ENCODE measurements at places on chromosomes 4 and X.

DNA sequence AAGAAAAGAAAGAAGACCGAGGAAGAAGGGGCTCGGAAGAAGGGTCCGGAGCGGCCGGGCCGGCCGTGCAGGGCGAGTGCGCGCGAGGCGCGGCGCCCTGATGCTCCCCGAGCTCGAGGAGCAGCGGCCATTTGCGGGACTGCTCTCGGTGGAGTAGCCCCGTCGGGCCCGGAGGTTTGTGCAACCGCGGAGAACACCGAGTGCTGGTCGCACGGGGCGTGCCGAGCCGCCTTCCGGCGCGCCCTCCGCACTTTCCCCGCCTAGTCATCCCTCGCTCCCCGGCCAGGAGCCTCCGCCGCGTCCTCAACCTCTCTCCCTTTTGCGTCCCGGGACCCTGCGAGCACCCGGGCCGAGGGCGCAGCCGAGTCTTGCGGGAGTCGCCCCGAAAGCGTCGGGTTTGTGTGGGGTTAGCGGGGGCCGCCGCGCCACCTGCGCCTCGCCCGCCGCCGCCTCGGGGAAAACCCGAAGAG lies 127.4 kb downstream of the LAS1L start:
- no peak for DNase-seq

- no peak for DNase-seq
These were observed 11.9 kb upstream of the ADD1 start for GRCh38 chr4:2831611-2832308.

DNA sequence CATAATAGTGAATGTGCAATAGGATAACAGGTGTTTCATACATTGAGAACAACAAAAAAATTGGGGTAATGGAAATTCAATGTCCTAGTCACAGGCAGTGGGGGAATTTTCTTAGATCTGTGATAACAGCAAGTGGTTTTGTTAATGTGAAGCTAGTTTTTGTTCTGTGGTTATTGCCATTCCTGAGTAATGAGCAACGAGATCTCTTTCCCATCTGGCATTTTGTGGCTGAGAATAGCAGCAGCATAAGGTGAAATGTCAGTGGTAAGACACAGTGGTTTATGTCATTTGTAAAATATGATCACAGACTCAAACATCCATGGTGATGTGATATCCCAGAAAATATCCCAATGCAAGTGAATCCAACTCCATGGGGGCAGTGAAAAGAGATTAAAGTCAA lies 497.5 kb downstream of the KCNIP4 start:
- DNase-seq: no peak

DNA sequence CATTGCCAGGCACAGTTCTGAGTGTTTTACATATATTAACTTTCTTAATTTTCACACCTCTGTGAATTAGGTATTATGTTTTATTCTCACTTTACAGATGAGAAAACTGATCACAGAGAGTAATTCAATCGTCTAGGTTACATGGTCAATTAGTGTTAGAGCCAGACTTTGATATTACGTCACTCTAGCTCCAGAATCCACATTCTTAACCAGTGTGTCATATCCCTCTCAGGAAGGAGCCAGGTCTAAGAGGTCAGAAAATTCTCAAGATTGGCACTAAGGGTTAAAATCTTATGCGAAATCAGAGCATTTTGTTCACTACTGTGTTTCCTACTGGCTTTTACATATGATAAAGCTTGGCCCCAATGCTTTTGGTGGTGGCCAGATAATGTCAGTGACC lies 7.4 kb downstream of the DMP1 start:
- no peak for DNase-seq

GRCh38 chr4:17701138-17701839 lies 80.1 kb downstream of the FAM184B start:
- no peak for DNase-seq

GRCh38 chr4:169107528-169107927 lies 97.5 kb upstream of the CBR4 start:
- no peak for DNase-seq

DNA sequence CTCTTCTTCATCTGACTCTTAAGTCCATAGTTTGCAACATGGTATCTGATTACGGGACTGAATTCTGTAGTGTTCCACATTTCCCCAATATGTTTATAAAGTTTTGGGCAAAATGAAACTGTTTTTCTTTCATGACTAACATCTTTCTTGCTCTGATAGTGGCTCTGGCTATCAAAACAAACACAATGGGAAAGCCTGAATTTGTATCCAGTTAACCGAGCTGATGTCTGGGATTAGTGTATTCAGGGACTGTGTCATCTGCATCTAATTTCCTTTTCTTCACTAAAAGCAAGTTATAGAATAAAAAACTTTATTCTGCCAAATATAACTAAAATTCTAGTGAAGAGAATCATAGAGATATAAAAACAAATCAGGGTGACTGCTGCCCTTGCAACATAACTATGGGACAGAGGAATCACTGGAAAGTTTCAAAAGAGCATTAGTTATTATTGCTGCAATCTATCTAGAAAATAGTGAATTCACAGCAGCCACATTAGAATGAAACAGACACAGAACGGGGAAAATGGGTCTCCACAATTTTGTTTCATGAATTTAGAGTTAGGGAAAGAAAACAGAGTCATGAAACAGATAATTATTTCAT lies 61.3 kb downstream of the ANTXR2 start:
- no peak for DNase-seq

DNA sequence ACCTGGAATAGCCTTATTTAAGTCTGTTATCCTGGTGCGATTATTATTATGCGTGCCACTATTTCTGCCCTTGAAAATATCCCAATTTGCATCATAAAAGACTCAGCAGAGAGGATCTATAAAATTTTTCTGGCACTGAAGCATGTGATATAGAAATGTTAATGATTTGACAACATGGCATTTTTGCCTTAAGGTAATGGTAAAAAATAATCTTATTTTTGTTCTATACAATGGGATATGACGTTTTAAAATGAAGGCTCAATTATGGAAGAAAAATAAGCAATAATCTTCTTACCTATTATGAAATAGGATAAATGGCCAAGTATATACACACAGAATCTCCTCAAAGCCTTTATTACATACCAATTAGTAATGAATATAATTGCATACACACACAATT lies 113.5 kb downstream of the PDGFC start:
- DNase-seq: no peak

- DNase-seq: no peak
These were observed 19.9 kb upstream of the MXD4 start for GRCh38 chr4:2281575-2282343.

GRCh38 chr4:105634402-105635080 lies 73.9 kb downstream of the INTS12 start:
- no peak for DNase-seq

DNA sequence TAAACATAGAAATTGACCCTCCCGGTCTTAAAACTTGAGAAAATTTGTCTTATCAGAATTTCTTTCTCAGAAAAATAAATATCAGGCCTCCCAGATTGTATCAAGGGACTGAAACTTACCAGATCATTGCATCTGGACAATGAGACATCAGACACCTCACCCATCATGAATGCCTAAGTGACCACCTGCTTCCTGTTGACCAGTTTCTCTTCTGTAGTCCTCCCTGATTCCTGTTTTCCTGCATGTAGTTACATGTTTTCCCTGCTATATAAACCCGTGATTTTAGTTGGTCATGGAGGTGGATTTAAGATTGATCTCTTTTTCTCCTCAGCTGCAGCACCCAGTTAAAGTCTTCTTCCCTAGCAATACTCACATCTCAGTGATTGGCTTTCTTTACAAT lies 548.1 kb downstream of the PPP4R3C start:
- DNase-seq: no peak

- no peak for DNase-seq
These were observed 31.5 kb upstream of the ELF2 start for GRCh38 chr4:139208404-139208945.

DNA sequence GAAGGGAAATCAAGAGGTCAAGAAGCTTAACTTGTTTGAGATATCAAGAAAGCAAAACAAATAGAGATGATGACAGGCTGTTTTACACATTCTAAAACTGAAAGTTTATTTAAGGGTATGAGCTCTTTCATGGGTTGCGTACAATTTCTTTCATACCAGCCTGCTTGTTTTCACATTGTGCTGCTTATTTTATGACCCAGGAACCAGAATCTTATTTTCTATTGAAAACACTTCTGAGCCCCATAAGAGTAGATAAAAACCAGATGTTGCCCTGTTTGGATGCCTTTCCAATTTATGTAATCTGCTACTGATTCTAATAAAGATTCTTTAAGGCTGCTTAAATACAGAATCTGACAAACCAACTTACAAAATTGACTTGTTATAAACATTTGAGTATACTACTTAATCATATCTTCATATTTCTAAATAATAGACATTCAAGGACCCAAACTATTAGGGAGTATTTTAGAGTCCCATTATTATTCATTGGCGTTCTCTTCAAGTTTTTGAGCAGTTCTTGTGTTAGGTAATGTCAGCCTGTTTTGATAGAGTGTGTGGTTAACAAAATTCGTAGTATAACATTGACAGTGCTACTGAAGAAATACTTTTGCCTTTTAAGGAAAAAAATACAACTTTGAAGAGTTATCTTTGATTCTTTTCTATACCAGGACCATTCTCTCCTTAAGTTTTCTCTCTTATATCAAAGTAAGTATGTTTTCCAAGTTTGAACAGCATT lies 74.4 kb downstream of the PDLIM5 start:
- DNase-seq: no peak

GRCh38 chrX:113974881-113975280 lies 609.0 kb upstream of the HTR2C start:
- no peak for DNase-seq

DNA sequence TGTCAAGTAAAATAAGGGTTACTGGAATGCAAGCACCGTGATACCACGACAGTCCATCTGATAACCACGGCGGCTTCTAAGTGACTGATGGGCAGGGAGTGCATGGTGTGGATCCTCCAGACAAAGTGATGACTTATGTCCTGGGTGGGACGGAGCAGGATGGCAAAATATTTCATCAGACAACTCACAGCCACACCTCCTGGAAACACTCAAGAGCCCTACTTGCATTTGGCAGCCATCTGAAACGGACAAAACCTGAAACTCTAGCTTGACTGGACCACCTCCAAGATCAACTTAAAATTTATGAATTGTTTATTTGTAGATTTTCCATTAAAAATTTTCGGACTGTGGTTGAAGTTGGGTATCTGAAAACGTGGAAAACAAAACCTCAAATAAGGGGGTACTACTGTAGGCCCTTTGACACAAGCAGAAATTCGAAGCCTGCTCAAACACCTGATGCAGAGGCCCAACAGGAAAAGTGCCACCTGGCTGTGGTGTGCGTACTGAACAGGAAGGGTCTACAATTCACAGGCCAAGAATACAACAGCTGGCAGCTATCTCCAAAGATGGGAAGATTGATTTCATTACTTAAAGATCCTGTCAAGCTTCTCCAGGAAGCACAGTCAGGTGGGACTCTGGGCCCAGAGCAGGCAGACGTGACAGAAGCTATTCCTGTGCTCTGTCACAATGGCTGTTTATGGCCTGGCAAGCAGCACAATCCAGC lies 26.0 kb downstream of the LRIT3 start:
- no peak for DNase-seq

- no peak for DNase-seq
These were observed 61.9 kb upstream of the PAGE4 start for GRCh38 chrX:49767236-49767635.

DNA sequence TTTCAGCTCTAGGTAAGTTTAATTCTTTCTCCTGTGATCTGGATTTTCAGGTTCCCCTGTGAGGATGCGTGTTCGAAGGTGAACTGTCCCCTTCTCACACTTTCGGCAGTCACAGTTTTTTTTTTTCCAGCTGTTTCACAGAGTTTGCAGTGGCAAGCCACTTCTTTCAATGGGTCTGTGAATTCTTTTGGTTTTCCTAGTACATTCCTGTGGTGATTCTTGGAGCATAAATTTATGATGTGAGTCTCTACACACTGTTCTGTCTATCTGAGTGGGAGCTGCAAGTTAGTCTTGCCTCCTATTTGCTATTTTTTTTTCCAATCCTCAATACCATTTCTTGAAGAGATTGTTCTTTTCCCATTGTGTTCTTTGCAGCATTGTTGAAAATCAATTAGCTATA lies 595.5 kb downstream of the RAPGEF2 start:
- DNase-seq: no peak

- no peak for DNase-seq
These were observed 108.4 kb downstream of the GUCY2F start for GRCh38 chrX:109373468-109373867.

DNA sequence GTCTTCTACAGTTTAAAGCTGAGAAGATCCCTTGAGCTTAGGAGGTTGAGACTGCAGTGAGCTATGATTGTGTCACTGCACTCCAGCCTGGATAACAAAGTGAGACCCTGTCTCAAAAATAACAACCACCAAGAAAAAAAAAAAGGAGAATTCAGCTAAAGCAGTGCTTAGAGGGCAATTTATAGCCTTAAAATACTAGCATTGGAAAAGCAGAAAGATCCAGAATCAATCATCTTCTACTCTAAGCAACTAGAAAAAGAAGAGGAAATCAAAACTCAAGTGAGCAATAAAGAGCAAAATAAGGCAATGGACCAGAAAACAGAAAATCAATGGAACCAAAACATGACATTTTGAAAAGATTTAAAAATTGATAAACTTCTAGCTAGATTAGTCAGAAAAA lies 639 bp upstream of the PI4K2B start:
- DNase-seq: no peak

GRCh38 chrX:23660766-23661132 lies 6.5 kb upstream of the PRDX4 start:
- no peak for DNase-seq

DNA sequence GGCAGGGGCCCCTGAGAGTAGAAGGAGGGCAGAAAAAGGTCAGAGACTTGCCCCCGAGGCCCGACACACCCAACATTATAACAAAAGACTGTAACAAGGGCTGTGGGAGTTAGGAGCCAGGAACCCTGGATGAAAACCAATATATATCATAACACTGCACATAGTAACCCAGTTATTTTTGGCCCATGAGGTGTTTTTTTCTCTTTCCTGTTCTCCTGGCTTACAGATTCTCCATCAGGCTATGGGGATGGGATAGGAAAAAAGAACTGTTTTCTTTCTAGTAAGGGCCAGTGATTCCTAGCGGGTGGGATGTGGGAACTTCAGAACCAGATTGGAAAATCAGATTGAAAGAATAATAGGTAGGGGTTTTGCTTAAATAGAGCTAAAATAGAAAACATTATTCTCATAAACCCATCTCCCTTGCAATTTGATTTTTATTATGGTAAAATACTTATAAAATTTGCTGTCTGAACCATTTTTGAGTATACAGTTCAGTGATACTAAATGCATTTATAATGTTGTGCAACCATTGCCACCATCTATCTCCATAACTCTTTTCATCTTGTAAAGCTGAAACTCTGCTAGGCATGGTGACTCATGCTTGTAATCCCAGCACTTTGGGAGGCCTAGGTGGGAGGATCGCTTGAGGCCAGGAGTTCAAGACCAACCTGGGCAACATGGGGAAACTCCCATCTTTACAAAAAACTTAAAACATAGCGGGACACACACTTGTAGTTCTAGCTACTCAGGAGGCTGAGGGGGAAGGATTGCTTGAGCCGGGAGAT lies 33.5 kb downstream of the SNX25 start:
- DNase-seq: no peak

DNA sequence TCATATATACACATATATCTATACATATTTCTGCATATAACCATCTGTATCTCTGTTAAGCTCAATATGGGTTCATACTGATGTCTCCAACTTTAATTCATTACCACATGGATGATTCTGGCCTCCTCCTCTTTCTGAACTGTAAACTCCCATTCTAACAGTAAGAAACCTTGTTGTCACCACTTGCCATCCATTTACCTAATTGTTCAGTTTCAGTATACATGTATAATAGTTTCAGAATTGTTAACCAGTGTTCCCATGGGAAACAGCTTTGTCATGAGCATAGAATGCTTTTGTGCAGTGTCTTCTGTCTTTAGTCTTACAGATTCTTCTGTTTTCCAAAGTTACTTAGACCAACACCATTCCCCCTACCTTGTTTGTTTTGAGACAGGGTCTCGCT lies 35.9 kb downstream of the SLC9A6 start:
- no peak for DNase-seq

Data from esophagus squamous epithelium (tissue), 5 donors.